HEK293T (cell line): ENCODE measurements at places on chromosomes 7 and 10.

DNA sequence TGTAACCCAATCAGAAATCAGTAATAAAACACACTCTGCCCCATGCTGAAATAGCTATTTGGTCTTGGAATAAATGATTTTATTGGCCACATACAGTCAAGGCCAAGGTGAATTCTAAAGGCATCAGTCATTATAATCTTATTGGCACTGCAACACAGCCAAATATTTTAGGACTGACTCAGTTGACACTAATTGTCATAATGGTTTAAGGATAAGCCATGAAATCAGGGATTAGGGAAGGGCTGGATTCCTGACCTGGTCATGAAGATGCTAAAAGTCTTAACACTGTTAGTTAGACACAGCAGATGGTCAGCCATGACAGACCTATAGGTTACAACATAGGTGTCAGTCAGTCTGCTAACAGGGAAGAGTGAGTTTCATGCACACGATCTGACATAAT lies 330.3 kb upstream of the NPSR1 start:
- DNase-seq, result no peak

- DNase-seq, result peak; percentile 31
Observed at GRCh38 chr10:117545141-117546019, 2.8 kb downstream of the EMX2 start.

GRCh38 chr10:130635528-130635927 lies 499.3 kb downstream of the GLRX3 start:
- no peak for DNase-seq

- no peak for DNase-seq
Observed at GRCh38 chr10:51397695-51398094, 301.7 kb downstream of the CSTF2T start.
